ENCODE measurements at places on chromosomes 2 and 18.

- DNase-seq, result peak; percentile 96
Measured at GRCh38 chr2:46984642-46985476, 69.3 kb upstream of the MCFD2 start.

GRCh38 chr2:119683713-119684443 is 4.9 kb downstream of the TMEM177 start:
- DNase-seq, result no peak

GRCh38 chr2:186181625-186182024 is 304.4 kb upstream of the ZC3H15 start:
- DNase-seq, result no peak

GRCh38 chr18:3448838-3449511 is 997 bp upstream of the TGIF1 start:
- peak; percentile 73 for DNase-seq

GRCh38 chr2:224155371-224155770 is 116.3 kb upstream of the SERPINE2 start:
- no peak for DNase-seq

GRCh38 chr18:50111398-50111797 is 83.5 kb downstream of the MYO5B start:
- no peak for DNase-seq

GRCh38 chr18:23675896-23676295 is 13.2 kb upstream of the ANKRD29 start:
- DNase-seq, result no peak

- DNase-seq, result no peak
Measured at GRCh38 chr2:150011161-150011730, 423.7 kb upstream of the MMADHC start.

DNA sequence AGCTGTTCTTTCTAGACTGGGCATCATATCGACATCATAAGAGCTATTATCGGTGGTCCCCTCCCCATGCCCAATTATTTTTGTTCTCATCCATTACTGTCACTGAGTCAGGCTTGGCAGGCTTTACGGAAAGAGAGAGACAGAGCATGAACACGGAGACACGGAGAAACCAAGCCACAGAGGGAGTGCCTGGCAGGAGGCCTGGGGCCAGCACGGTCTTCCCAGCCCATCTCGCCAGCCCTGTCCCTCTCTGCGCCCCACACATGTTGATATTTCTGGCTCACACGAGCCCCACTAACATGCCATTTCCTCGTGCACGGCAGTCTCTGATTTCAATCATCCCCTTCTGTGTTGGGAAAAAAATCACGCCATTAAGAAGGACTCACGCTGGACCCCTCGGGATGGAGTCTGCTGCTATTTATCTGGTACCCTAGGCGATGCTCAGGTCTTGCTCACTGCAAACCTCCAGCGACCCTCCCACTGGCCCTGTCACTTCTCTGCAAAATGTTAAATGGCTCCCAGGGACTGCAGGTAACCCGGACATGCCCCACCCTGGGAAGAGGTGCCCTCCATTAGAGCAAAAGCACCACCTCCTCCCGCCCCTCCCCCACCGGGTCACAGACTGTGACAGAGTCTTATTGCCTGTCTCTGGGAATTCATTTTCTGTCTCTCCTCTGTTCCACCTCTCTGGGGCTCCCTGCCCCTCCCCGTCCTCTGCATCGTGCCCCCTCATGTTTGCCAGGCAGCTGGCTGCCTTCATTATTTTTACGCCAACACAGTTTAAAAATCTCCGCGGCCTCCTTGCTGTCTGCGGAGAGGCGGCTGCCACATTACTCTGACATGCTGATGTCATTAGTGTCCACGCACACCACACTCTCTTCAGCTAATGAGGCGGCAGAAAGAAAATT is 40.1 kb upstream of the GBX2 start:
- no peak for DNase-seq

DNA sequence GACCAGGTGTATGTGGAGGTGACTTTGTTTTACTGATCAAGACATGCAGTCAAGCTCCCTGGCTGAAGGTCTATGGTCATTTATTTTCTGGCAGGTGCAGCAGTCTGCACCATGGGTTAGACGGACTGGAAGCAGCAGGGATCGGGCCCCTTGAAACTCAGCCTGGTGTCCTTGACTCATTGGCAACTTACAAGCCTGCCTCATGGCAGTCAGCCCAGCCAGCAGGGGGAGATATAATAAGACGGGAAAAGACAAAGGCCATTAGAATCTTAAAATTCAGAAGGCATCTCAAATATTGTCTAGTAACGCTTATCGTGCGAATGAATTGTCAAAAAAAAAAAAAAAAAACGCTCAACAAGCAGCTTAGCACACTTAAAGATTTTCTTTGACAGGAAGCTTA is 308.2 kb downstream of the EN1 start:
- no peak for DNase-seq

DNA sequence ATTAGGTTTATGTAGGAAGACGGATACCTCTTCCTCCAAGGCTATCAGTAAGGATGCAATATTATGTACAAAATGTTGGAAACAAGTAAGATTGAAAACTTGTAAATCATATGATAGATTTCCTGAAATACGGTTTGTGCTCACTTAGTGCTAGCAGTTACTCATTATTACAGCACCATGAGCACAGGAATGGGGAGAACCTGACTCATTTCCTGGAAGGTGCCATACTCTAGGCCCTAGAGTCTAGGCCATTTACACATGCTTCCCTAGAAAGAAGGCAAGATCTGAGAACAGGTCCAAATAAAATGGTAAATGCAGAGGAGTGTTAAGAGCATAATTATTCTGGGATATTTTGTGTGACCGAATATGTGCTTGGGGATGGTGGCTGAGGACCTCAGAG is 467.7 kb upstream of the CELF4 start:
- DNase-seq, result no peak

GRCh38 chr2:237565974-237566373 is 400 bp upstream of the PRLH start:
- DNase-seq, result no peak

GRCh38 chr2:163573652-163574051 is 162.2 kb downstream of the FIGN start:
- DNase-seq, result no peak

DNA sequence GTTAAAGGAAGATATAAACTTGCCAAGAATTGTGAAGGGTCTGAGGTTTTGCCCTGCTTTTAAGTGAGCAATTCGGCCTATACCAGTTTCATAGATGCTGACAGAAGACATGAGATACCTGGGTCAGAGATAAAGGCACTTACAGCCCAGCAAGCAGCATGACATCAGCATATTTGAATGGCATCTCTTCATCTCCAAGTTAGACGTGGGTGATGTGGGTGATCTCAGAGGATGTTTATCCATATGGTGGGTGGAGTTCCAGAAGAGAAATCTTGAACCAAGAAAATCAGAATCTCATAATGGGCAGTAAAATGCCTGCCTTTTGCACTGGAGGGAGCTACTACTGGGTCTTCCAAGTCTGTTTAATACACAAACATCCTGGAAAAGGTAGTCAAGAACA is 44.7 kb downstream of the GYPC start:
- DNase-seq, result no peak

DNA sequence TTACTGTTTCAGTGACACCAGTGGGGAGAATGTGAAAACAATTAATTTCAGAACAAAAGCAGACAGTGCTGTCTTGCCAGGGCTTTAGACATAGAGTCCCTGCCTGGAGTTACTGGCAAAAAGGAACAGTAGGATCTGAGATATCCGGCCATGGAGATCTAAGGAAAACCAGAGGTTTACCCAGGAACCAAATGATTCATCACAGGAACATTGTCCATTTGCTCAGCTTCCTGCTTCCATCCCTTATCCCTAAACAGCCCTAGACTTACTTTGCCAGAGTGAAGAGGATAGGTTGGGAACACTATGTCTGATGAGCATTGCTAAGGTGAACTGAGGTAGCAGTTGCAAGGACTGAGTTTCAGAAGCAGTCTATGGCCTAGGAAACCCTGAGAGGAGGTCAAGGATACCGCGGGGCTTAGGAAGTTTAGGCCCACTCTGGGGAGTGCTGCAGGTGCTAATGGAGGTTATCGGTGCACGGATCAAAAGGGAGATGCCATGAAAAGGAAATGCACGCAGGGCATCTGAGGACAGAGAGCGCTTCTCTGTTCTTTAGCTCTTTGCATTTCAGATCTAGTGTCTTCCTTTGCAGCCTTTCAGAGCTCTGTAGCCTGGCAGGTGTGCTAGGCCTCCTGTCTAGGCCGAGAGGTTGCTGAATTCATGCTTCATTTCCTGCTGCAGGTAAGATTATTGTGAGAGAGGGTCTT is 223.9 kb downstream of the CDCA7 start:
- no peak for DNase-seq

DNA sequence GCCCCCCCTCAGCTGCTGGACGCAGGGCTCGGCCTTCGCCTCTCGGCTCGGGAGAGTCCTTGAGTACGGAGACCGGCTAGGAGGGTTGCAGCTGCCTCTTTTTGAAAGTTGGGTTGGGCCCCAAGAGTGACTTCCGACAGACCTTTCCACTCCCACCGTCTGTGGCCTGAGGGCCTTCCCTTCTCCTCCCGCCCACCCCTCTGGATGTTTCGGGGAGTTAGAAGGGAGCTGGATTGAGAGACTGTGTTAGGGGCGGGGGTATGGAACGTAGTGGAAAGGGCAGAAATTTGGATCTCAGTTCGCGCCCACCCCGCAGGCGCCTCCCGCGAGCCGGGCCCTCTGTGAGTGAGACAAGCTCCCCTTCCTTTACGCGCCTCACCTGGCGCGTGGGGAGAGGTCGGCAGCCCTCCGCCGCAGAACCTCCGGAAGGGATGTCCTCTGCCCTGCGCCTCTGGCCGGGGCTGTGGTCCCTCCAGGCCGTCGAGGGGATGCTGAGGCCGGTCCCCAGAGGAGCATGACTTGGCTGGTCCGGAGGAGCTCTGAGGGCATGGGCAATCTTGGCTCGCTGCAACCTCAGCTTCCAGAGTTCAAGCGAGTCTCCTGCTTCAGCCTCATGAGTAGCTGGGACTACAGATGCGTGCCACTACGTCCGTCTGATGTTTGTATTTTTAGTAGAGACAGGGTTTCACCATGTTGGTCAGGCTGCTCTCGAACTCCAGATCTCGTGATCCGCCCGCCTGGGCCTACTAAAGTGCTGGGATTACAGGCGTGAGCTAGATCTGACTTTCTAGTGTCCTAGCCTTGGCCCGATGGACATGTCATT is 15.9 kb downstream of the C2orf74 start:
- DNase-seq, result no peak

DNA sequence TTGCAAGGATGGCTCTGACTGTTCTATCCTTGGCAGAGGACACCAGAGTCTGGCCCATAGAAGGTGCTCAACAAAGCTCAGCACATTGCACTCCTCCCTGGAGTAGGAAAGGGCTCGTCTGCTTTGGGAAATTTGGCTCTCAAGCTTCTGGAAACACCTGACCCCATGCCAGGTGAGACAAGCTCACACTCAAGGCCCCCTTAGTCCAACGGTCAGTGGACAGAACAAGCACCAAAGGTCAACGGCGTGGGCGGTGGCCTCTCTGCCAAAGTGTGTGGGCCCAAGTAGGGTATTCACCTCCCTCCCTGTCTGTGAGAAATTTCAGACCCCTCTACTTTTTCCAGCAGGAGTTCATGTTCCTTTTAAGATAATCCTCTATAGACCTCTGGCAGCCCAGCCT is 2.0 kb upstream of the STEAP3 start:
- no peak for DNase-seq

GRCh38 chr2:13006829-13007717 is 290.3 kb downstream of the TRIB2 start:
- peak; percentile 22 for DNase-seq

GRCh38 chr2:27822049-27822448 is 50.5 kb downstream of the MRPL33 start:
- DNase-seq, result no peak

DNA sequence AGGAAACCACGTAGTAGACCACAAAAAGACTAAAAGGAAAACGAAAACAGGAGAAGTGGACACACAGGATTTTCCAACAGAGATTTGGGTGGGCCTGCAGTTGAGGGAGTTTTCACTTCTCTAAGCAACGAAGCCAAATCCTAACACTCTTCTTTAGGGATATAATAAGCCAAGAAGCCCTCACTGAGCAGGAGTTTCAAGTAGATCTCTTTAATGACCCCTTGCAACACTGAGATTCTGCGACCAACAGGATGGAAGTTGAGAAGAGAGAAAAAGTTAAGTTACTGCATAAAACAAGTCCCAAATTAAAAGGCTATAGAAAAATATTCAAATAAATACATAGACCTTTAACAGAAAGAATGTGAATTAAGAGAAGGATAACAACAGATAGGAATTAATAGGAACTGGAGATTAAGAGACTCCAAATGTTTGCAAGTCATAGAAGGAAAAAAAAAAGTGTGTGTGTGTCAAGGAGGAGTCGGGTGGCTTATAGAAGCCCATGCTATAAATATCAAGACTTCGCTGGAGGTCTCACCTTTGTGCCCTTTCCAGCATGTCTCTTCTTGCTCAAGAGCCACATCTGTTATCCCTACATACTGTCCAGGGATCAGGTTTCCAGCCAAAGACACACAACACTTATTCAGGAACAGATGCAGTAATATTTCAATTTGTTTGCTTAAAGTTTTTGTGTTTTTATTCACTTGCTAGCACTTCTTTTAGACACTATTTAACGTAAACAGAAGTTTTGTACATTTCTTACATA is 69.4 kb upstream of the ARHGAP28 start:
- no peak for DNase-seq

DNA sequence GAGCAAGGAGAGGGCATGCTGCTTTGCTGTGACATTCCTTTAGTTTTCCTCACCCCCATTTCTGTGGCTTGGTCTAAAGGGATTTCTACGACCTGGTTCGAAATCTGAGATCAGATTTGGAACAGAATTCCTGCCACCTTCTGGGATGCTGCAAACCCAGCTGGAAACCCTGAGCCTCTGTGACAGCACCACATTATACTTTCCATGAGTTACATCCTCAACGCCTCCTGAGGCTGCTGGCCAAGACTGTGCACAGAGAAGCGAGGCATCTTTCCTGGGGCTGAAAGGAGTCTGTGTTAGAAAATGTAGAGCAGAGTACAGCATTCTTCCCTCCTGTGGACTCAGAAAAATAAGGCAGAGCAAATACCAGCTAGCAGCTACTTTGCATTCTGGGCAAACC is 138.1 kb upstream of the CHAC2 start:
- DNase-seq, result no peak

- no peak for DNase-seq
Measured at GRCh38 chr2:234415706-234416105, 81.2 kb downstream of the ARL4C start.

- no peak for DNase-seq
Measured at GRCh38 chr2:68605939-68606338, 37.4 kb upstream of the PROKR1 start.

DNA sequence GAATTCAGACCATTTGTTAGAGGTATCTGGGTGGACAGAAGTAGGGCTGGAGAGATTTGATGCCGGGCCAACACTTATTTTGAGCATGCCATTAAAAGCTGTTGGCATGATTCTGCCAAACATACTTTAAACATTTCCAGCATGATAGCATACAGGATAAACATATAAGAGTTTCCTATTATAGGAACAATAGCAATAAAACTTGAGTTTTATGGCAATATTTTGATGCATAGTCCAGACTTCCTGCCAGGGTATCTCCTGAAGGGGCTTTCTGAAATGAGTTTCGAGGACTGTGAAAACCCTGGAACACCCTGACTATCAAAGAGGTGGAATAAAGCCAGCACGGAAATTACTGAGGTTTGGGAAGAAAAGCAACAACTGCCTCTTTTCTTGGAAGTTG is 1398.0 kb upstream of the NXPH2 start:
- DNase-seq, result no peak

All from GM04503 (cell line).